ENCODE measurements at places on chromosomes 1 and 21. TPM values are rescaled to one million over a fixed set of nuclear protein-coding genes. Genes with fewer than 3 reads are reported as not detected.
A peak's percentile ranks its signal among the peaks of the same experiment; 100 is the strongest.

DNA sequence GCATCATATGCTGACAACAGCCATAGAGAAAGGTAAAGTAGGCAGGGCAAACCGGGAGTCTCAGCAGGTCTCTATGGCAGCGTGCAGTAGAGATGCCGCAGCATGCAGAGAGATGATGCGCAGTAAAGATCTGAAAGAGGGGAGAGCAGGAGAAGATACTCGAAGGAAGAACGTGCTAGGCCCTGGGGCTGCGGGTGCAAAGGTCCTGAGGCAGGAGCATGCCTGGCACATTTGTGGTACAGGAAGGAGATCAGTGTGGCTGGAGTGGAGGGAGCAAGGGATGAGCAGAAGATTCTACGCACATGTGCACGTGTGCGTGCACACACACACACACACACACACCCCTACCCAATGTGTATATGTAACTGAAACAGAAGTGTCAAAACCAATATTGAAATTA is 45.0 kb downstream of the ARHGEF10L start:
- DNase-seq: no peak

- no peak for DNase-seq
Measured at GRCh38 chr1:226838456-226838855, 32.0 kb upstream of the PSEN2 start.

LYPD8 gene
- not detected for total RNA-seq

C8B gene
- total RNA-seq: not detected

- DNase-seq: no peak
Measured at GRCh38 chr21:42369821-42370220, 3.5 kb upstream of the TFF1 start.

OLIG2 gene
- total RNA-seq: not detected

DNA sequence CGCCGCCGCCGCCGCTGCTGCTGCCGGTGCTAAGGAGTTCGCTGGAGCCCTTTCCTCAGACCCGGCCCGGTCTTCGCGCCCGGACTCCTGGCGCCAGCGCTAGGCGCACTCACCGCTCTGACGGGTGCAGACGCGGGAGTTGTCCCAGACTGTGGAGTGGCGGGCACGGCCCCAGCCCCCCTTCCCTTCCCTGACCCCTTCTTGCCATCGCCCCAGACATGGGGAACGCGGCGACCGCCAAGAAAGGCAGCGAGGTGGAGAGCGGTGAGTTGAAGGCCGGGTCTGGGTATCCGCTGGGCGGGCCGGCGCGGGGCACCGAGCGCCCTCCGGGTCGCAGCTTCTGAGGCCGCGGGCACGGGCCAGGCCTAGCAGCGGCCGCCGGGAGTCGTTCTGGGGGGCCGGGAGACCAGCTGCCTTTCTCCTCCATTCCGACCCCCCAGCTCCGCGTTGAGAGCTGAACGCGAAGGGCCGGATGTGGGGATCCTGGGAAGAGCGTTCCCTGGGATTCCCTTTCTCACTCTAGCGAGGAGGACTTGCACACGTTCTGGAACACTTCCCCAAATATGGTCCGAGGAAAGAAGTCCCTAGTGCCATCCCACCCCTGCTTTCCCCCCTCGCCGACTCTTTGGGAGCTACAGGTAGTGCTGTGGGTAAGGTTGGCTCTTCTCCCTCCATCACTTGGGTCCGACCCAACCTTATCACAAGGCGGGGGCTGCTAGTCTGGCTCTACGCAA is 65.8 kb upstream of the PRKACB start:
- DNase-seq: peak; percentile 42

- no peak for DNase-seq
Measured at GRCh38 chr1:53600561-53600960, 138.4 kb downstream of the GLIS1 start.

- DNase-seq: no peak
Measured at GRCh38 chr1:114457675-114458236, 53.2 kb downstream of the TRIM33 start.

GRCh38 chr1:24714859-24715520 is 30.3 kb upstream of the CLIC4 start:
- DNase-seq: peak; percentile 79

DNA sequence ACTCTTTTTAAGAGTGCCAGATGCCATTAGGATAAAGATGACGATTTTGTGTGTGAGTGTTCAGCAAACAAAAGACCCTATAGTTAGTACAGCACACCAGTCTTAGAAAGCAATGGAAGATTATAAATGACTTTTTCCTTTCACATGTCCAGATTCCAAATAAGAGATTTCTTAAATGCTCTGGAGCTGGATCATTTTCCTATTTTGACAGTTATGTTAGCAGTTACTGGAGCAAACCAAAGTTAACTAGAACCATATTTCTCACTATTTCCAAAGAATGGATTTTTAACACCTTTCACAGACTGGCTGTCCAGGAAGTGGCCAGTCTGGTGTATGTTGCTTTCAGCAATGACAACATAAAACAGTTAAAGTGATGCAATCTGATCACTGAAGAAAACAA is 905.8 kb upstream of the ADGRL2 start:
- no peak for DNase-seq

GRCh38 chr1:92291372-92291999 is 7.3 kb downstream of the GLMN start:
- peak; percentile 64 for DNase-seq

DNA sequence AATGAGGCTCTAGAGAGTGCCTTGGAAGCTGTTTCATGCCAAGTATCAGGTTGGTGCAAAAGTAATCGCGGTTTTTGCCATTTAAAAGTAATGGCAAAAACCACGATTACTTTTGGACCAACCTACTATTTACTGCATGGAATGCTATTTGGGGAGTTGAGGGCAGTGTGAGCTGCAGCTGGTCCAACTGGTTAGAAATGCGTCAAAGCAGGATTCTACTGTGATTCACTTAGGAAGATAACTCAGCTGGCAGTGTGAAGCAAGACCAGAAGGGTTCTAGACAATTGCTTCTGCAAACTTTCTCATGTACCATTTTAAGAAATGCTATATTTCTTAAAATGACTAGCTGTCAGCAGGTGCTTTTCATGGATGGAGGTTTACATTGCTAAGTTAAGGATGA is 21.2 kb upstream of the PLA2G2C start:
- peak; percentile 16 for DNase-seq

PKLR gene
- not detected for total RNA-seq

DNA sequence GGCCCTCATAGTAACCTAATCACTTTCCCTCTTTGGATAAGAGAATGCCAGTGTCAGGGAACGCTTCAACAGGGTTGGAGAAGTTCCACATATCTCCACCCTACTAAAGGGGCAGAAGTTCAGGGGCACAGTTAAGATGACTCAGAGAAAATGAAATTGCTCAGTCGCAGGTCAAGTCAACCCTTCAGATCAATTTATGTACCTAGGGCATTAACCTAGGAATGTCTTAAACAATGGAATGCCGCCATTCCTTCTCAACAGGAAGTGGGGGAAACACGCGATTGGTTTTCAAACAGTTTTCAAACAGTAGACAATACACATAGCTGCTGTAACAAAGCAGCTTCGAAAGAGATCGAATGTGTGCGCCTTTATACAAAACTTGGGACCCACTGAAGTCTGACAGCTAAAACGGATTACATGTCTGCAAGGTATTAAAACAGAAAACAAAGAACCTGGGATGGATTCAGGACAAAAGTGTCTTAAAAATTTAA is 897 bp downstream of the SLC25A24 start:
- peak; percentile 43 for DNase-seq

PLD5 gene
- total RNA-seq: 0.90 TPM
